ENCODE measurements at places on chromosomes 12 and 14. TPM values are rescaled to one million over a fixed set of nuclear protein-coding genes. Genes with fewer than 3 reads are reported as not detected.

NRL gene
- polyA plus RNA-seq, result 3.5 TPM

TRHDE gene
- polyA plus RNA-seq, result 5.1 TPM

BDKRB1 gene
- not detected for polyA plus RNA-seq

IL31 gene
- polyA plus RNA-seq, result not detected

XPOT gene
- polyA plus RNA-seq, result 49.3 TPM

MYF6 gene
- 3.5 TPM for polyA plus RNA-seq

- no peak for DNase-seq
These were observed 15.1 kb downstream of the ZDHHC22 start for GRCh38 chr14:77126461-77126990.

DNA sequence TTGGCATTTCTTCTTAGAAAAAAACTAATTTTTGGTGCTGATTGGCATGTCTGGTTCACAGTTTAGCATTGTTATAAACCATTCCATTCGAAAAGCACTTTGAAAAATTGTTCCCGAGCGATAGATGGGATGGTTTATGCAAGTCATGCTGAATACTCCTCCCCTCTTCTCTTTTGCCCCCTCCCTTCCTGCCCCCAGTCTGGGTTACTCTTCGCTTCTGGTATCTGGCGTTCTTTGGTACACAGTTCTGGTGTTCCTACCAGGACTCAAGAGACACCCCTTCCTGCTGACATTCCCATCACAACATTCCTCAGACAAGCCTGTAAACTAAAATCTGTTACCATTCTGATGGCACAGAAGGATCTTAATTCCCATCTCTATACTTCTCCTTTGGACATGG lies 20.1 kb upstream of the TIGAR start:
- peak; percentile 31 for DNase-seq

DNA sequence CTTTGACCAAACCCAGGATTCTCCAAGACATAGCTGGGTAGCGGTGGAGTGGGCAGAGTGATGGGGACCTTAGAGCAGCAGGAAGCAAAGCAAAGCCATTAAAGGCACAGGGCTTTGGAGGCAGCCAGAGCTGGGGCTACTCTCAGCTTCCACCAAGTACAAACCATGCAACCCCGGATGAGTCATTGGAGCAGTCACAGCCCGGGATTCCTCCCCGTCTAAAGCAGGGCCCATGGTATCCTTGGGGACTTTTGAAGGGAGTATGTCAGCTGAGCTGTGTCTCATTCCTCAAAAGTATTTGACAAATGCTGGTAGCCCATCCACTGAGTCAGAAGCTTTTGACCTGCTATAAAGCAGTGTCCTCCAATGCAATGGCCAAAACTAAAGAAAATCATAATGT lies 9.7 kb upstream of the IFI27 start:
- no peak for DNase-seq

DNA sequence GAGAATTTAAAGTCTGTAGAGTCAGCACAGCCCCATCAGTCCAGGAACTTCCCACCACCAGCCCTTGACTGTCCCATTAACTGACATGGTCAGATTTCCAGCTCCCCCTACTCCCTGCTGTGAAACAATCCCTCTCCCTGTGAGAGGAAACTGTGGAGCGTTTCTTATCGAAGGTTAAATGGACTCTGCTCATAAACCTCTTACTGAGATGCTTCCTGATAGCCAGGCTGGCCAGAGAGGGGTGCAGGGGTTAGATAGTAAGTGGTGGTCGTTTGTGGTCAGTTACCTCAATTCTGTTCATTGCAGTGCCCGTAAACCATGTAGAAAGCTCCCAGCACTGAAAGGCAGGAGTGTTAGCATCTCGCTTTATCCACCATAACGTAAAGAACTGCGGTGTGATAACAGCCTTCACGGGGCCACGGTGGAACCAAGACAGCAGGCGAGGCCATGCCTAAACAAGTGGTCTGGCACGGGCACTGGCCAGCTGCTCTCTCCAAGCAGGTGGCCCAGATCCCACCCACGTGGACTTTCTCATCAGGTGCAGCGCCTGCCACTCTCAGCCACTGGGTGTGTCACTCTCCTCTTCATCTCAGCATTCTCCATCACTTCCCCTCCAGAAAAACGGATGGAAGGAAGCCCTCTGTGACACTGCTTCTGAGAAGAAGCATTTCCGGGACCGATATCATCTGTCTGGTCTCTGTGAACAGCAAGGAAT lies 102.2 kb downstream of the FBXL14 start:
- DNase-seq, result no peak

DNA sequence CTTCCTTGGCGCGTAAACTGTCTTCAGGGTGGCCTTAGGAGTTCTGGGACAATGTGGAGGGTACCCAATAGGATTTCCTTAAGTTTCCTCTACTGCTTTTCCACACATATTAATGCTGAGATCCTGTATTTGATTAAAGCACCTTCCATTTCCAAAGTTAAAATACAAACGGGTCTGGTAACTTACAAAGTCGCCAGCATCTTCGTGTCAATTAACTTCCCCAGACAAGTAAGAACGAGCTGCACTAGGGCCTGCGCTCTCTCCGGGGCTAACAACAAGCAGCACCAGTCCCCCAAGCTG lies 130.9 kb downstream of the NDUFA12 start:
- DNase-seq, result no peak

GRCh38 chr12:63150713-63151622 lies at the start of gene AVPR1A:
TSS of gene AVPR1A (minus strand) at chr12:63151201. CDS start at chr12:63150836, 365 bp downstream.
- no peak for DNase-seq

GRCh38 chr12:124808272-124808671 lies 55.4 kb downstream of the SCARB1 start:
- DNase-seq, result no peak

DNA sequence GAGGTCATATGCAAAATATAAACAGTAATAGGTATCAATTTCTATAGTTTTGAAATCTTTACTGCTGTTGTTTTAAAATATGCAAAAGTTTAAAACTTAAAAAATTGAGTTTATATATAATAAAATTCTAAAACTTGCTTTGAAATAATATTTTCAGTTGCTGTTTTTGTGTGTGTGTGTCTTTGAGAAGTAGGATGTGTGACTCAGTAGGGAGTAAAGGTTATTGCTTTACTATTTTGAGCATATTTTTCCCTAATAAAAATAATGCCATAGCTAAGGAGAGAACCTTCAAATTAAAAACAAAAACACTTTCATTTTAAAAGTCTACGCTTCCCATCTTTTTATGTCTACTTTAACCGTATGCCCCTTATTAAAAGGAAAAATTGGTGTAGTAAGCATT lies 238.1 kb downstream of the FBXL14 start:
- no peak for DNase-seq

DNA sequence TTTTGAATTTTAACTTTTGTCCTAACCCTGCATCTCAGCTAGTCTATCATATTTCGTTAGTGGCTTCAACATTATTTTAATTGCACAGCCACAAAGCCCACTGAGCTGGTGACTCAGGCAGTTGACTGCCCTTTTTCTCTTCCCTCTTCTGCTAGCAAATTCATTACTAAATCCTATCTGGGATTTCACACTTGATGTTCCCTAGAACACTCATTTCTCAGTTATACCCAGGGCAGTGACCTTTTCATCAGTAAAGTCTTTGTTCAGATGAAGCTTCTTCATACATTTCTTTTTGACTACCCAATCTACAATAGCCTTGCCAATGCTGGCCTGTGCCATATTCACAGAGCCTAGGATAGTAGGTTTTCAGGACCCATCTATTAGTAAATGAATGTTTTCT lies 107.0 kb downstream of the ATXN7L3B start:
- no peak for DNase-seq

DNA sequence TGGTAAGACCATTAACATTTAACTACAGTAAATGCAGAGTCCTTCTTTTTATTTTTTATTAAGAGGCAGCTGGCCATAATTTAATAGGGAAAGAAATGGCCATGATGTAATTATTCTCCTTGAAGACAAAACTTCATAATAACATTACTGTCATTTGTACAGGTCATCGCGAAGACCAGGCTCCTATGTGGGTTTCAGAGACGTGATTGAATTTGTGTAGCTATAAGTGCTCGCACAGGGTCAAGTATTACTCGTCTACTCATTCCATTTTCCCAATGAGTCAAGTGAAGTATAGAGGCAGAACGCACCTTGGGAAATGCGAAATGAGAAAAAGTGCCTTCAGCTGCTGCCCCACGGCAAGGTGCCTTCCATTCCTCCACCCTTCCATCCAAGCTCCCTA lies 40.4 kb downstream of the EGLN3 start:
- no peak for DNase-seq

DNA sequence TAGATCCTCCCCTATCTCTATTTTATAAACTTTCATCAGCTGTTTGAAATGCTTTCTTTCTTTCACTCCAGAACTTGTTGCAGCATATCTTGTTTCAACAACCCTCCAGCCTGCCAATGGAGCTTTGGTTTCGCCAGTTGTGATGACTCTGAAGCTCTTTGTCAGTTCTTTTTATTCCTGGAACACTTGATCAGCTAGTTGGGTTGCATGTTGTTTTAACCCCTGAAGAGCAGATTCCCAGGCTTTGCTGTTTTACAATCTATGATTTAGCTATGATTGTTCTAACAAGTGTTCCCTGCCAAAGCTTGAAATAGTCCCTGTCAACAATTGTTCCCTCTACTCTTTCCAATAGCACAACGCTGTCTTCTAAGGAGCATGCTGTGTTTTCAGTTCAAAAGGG lies 50.6 kb upstream of the FUT8 start:
- no peak for DNase-seq

- DNase-seq, result no peak
These were observed 38.8 kb downstream of the TRAFD1 start for GRCh38 chr12:112164011-112164660.

GRCh38 chr14:101177301-101177971 lies 273.9 kb upstream of the RTL1 start:
- DNase-seq, result no peak

DNA sequence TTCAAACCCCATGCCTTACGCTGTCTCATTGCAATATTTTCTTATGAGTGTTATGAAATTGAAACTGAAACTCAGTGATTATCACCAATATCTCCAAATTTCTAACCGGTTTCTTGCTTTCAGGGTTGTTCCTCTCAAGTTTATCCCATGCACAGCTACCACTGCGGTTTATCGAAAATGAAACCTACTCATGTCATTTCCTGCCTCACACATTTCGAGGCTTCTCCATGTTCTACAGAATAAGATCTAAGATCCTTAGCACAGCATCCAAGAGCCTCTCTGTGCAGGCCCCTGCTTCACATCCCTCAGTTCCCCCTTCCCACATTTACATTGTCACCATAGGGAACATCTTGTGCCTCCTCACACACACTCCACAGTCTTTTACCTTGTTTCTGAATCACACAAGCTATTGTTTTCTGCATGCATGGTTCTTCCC lies 45.5 kb upstream of the FAR2 start:
- DNase-seq, result no peak

DNA sequence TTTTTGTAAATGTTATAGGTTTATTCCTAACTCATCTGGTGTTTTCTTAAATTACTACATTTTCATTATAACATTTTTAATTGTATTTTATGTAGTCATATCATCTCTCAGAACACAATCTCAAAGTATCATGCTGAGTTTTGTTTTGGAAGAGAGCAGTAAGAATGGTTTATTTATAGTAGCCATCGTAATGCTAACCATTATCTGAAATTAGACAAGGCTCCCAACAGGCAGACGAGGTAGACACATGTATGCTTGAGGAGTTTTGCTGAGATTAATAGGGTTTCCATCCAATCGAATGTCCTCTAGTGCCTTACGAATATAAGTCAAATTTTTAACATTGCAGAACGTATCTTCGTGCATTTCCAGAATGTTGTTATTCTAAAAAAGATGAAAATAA lies 9.0 kb upstream of the CCER1 start:
- no peak for DNase-seq

DNA sequence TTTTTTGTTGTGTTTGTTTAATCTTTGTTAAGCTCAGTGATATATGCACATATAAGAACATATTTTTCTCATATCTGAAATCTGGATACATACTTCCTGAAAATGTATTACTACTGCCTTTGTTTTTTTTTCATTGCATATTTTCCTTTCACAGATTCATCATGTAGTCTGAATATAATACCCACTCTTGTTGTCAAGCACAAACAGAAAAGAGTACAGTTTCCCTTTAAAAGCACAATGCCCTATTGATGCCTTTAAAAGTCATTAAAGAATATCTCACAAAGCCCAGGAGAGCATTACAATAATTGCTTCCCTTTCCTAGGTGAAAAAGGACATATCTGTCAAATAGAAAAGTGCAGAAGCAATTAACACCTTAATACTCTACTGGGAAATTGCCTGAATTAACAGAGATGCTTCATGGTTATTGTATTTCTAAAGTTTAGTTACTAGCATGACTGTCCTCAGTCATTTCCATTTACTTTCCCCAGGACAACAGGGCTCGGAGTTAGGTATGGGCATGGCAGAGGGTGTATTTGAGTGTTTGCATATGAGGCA lies 107.4 kb downstream of the GRIP1 start:
- no peak for DNase-seq

DNA sequence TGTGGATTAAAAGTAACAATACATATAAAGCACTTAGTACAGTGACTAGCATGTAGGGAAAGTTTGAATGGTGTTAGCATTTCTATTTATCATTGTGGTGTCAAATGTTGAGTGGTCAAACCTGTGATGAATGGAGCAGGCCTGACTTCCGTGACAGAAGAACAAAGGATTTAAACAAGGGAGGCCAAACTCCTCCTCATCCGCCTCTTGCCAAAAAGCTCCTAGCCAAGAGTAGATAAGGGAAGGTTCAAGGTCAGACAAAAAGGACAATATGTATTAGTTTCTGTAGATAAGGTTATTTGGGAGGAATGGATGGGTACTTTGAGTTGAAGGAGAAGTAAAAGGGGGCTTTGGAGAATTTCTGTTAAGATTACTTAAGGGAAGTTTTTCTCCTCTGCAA lies 6.5 kb downstream of the RNASE7 start:
- no peak for DNase-seq

DNA sequence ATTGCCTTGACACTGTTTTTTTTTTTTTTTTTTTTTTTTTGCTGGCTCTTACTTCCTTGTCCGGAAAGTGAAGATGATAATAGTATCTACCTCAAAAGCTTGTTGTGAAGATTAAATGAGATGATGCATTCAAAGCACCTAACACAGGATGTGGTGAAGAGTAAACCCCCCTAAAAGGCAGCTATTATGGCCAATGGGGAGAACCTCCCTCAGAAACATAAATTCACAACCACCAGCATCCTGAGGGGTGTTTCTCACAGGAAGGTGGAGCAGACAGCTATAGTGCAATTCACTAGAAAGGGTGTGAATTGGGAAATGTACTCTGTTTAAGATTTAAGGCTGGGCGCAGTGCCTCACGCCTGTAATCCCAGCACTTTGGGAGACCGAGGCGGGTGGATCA lies 85.4 kb upstream of the CRY1 start:
- DNase-seq, result no peak

DNA sequence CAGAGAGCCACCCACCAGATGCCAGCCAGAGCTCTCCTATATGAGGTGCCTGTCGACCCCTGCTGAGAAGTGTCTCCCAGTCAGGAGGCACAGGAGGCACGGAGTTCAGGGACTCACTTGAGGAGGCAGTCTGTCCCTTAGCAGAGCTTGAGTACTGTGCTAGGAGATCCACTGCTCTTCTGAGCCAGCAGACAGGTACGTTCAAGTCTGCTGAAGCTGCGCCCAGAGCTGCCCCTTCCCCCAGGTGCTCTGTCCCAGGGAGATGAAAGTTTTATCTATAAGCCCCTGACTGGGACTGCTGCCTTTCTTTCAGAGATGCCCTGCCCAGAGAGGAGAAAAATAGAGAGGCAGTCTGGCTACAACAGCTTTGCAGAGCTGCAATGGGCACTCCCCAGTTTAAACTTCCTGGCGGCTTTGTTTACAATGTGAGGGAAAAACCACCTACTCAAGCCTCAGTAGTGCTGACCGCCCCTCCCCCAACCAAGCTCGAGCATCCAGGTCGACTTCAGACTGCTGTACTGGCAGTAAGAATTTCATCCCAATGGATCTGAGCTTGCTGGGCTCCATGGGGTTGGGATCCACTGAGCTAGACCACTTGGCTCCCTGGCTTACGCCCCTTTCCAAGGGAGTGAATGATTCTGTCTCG lies 146.7 kb upstream of the USP15 start:
- no peak for DNase-seq

All from spinal cord (tissue), 10 donors.